ENCODE measurements at places on chromosomes 5 and 9.

DNA sequence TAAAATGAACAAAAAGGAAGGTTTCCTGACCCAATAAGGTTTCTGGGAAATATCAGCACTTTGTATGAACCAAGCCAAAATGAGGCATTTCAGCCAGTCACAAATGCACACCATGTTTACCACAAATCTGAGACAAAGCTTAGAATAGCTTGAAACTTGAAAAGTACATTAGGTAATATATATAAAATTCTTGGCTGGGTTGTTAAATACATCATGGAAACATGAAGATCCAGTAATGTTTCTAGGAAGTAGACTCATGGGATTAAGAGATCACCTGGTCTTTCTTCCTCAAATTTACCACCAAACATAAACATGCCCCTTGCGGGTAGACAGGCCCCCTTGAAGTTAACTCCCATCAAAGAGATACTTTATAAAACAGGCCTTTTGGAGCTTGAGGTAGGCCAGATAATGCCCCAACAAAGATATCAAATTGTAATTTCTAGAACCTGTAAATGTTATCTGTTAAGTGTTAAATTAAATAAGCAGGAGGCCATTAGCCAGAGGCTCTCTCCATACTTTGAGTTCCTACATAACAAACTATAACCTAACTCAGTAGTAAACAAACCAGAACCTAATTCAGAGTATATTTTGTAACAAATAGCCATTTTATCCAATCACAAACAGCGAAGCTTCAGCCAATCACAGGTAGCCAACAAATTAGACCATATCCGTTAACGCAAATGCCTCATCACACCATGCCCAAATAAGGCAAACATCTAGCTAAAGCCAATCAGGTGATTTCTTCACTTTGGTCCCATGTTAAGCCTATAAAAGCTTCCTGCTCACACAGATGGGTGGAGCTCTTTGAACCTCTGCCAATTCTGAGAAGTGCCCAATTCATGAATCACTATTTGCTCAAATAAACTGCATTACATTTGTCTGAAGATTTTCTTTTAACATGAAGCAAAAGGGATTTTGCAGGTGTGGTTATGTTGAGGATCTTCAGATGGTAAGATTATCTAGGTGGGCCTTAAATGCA, 127.9 kb upstream of the TARS1 start:
- DNase-seq = no peak

DNA sequence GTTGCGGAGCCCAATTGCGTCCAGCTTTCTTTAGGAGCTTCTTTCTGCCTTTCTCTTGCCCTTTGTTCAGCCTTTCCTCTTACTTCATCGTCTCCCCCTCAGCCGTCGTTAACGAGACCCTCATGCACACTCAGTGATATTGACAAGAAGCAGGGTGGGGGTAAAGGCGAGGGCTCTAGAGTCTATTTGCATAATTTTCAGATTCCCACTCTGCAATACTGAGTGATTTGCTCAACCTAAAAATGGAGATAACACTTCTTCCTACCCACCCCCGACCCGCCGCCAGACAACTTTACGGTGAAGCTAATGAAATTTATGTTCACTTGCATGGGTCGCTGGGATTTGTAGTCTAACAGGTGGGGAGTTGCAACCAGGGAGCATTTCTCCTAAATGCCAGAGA, 1.3 kb upstream of the TBC1D2 start:
- no peak for DNase-seq

- no peak for DNase-seq
These were observed 14.3 kb downstream of the WNK2 start for GRCh38 chr9:93198117-93198837.

DNA sequence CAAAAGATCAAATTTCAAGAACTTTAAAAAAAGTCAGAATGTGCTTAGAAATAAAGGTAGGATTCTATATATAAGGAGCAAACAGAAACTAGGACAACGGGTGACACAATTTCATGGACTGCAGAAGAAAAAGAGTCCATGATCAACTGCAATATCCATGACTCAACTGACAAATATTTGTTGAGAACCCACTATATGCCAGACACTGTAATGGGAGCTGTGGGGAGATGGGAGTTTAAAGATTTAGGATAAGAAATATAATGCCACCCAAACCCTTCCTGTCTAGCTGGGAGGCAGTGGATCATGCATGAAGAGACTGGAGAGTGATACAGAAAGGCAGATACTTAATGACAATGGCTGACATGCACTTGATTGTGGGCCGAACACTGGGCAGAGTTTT, 27.6 kb upstream of the CCDC112 start:
- no peak for DNase-seq

DNA sequence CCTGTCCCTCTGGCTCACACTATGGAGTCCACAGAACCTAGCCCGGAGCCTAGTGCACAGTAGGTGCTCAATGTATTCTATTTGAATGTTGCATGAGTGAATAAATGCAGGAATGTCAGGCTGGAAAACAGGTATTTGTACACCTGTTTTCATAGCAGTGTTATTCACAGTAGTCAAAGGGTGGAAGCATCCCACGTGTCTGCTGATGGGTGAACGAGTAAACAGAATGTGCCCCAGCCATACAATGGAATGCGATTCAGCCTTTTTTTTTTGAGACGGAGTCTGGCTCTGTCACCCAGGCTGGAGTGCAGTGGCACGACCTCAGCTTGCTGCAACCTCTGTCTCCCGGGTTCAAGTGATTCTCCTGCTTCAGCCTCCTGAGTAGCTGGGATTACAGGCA, 31.5 kb upstream of the IER5L start:
- DNase-seq = no peak

DNA sequence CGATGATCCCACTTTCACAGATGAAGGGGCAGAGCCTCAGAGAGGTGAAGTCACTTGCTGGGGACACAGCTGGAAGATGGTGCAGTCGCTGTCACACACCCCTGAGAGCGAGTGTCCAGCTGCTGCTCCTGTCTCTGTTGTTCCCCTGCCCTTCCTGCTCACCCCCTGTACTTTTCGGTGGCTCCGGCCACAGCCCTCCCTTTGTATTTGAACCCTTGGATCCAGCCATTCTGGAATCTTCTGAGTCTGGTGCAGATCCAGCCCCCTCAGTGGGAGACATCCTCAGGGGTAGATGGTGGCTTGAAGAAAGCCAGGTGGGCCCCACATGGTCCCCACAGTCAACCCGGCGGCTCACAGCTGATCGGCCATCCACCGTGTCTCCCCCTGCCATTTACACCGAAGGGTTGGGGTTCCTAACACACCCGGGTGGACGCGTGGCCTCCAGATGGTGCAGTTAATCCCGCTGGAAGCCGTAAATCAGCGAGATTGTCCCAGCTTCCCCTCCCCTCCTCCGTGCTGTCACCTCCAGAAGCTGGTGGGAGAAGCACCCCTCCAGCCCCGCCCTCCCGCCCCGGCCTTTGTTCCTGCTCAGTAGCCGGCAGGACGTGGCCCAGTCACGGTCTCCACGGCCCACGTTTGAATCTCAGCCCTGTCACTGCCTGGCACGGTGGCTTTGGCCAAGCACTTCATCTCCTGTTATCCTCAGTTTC, 204.8 kb downstream of the C9orf50 start:
- DNase-seq = no peak

- DNase-seq = peak; percentile 66
These were observed 13.6 kb downstream of the LHX3 start for GRCh38 chr9:136191099-136191959.

DNA sequence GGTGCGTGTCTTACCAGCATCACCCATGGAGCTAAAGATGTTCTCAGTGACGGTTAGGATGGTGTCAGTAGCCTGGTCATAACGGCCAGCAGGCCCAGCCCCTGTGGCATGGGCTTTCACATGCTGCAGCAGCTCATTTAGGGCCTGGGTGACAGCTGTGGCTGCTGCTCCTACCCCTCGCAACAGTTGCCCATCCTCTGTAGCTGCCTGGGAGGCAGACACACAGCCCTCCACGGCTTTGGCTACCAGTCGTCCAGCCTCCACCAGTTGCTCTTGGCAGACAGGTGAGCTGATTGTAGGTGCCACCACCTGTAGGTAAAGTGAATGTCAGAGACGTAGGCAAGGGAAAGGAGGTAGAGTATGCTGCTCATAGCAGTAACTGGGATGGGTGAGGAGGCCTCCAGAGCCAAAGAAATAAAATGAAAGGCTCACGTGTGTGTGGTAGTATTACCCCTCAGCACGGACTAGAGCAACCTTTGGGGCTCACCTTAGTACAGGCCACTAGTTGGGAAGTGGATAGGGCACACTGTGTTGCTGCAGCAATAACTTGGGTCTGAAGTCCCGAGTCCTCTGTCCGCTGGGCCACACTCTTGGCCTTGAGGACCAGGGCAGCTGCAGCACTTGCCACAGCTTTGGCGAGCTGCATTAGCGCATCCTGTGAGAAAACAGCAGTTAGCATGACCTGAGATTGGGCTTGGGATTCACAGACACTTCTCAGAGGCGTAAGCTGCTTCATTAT, 14.7 kb downstream of the TLN1 start:
- DNase-seq = no peak

- no peak for DNase-seq
These were observed 176.7 kb downstream of the NTRK2 start for GRCh38 chr9:84845956-84846900.

DNA sequence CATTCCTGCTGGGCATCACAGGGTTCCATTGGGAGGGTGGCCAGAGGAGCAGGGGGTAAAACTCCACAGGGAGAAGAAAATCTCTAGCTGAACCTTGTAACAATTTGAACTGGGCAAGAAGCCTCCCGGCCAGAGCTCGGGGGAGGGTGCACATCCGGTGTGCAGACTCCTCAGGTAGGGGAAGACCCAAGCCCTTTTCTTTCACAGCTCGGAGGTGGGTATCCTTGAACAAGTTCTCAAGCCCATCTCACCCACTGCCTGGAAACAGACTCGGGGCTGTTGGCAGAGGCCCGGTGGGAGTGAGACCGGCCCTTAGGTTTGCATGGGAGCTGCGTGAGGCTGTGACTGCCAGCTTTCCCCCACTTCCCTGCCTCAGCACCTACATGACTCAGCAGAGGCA, 111.5 kb upstream of the IL7R start:
- DNase-seq = no peak

DNA sequence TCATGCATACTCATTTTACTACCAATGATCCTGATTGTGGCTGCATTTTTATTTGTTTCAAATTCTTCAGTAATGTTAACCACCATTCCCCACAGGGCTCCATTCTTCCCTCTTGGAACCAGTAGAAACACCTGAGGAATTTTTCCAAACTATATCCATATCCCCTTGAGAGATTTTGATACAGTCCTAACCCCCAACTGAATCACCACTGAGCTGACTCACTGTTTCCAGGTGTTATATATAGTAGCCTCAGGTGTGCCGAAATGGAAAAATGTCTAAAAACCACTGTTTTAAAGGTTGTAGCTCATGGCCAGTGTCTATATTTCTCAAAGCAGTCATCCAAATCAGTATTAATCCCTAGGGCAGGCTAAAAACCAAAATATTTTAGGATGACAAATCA, 85.2 kb downstream of the MRPS27 start:
- no peak for DNase-seq

- no peak for DNase-seq
These were observed 611.2 kb downstream of the NR2F1-AS1 start for GRCh38 chr5:92969781-92970237.

GRCh38 chr5:174229514-174230370, 184.2 kb downstream of the NSG2 start:
- DNase-seq = peak; percentile 34

DNA sequence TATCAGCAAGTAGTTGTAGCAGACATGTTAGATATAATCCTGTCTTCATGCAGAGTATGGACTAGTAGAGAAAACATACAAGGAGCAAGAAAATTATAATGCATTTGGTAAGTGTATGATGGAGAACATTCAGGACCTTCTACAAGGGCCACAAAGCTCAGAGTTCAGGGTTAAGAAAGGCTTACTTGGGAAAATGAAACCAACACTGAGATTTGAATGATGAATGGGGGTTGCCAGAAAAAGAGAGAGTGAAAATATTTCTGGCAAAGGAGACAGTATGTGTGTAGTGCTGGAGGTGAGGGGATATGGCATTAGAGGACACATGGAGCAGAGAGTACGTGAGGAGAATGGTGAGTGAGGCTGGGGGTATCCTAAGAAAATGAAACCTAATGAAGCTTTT, 169.8 kb upstream of the STK32A start:
- no peak for DNase-seq

GRCh38 chr9:81822301-81822865, 105.8 kb upstream of the SPATA31D4 start:
- DNase-seq = no peak

GRCh38 chr5:168244838-168245559, 46.4 kb upstream of the WWC1 start:
- DNase-seq = no peak

DNA sequence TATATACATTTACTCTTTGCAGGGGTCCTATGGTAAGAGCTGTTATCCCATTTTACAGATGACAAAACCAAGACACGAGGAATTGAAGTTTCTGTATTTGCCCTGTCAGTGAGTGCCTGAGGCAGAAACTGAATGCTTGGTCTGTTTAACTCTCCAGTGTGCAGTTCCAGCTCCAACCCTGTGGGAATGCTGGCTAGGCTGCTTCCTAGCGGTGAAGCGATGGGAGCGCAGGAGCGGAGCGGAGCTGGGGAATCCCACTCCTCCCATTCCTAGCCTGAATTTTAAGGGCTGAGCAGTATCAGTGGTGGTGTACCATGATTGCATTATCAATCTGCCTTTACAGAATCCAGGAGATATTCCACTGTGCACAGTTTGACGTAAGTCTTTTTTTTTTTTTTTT, 202.3 kb downstream of the LRRC70 start:
- no peak for DNase-seq

- DNase-seq = no peak
These were observed 27.7 kb upstream of the MEIKIN start for GRCh38 chr5:131973089-131973712.

DNA sequence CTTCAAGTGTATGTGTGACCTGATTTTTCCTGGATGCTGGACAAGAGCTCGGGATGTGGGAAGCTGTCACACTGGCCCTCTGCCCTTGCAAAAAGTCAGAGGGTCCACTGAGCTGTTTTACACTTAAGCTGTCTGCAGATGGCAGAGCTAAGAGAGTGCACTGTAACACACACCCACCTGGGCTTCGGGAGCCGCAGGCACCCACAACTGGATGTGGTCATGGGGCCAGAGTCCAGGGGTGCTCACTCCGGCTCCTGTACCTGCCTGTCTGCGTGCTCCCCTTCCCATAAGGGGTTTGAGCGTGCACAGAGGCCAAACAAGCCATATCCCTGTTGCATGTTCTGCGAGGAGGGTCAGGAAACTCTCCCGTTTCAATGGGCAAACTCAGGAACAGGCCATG, 82.5 kb downstream of the LRRC70 start:
- no peak for DNase-seq

- DNase-seq = no peak
These were observed 249.4 kb upstream of the IRX1 start for GRCh38 chr5:3346111-3346820.

- no peak for DNase-seq
These were observed 212.9 kb downstream of the ACTL7B start for GRCh38 chr9:108642871-108643270.

GRCh38 chr5:134022333-134022732, 17.6 kb upstream of the VDAC1 start:
- no peak for DNase-seq

Measured in posterior cingulate gyrus (tissue), 11 donors.